Left ventricle myocardium inferior (tissue), 1 donor: ENCODE measurements at places on chromosomes 13 and 19. TPM values are rescaled to one million over a fixed set of nuclear protein-coding genes. Genes with fewer than 3 reads are reported as not detected.
A peak's percentile ranks its signal among the peaks of the same experiment; 100 is the strongest.

- no peak for DNase-seq
- H3K27ac ChIP-seq = no peak within 1 kb of the TSS
- peaks cover 63% of the 10 kb centered on the region for H3K27me3 ChIP-seq
- H3K4me3 ChIP-seq = no peak within 1 kb of the TSS
Observed at GRCh38 chr19:39602224-39602623, at the start of gene LGALS13. Gene LGALS13 (plus strand): TSS chr19:39602524. CDS start chr19:39602569, 45 bp downstream.

- H3K4me3 ChIP-seq = no peak overlapping the region
- H3K27me3 ChIP-seq = no peaks in the 10 kb centered on the region
Observed at GRCh38 chr13:90868321-90868920, 479.1 kb upstream of the MIR17HG start.

Gene GPR12
- total RNA-seq = 0.14 TPM

GRCh38 chr13:104592545-104593250 lies 1526.5 kb upstream of the SLC10A2 start:
- no peak overlapping the region for H3K27ac ChIP-seq
- H3K4me1 ChIP-seq = no peaks in the 10 kb centered on the region
- DNase-seq = no peak
- H3K4me3 ChIP-seq = no peak overlapping the region
- H3K27me3 ChIP-seq = no peaks in the 10 kb centered on the region

Gene ZNF415
- 21.0 TPM for total RNA-seq

- no peaks in the 10 kb centered on the region for H3K36me3 ChIP-seq
- peak overlapping the region; percentile 79 for H3K27ac ChIP-seq
- H3K4me3 ChIP-seq = no peak overlapping the region
- peaks cover 58% of the 10 kb centered on the region for H3K4me1 ChIP-seq
- DNase-seq = no peak
Observed at GRCh38 chr13:44275381-44275780, 98.2 kb upstream of the SERP2 start.

Gene ZNF787
- 31.8 TPM for total RNA-seq

DNA sequence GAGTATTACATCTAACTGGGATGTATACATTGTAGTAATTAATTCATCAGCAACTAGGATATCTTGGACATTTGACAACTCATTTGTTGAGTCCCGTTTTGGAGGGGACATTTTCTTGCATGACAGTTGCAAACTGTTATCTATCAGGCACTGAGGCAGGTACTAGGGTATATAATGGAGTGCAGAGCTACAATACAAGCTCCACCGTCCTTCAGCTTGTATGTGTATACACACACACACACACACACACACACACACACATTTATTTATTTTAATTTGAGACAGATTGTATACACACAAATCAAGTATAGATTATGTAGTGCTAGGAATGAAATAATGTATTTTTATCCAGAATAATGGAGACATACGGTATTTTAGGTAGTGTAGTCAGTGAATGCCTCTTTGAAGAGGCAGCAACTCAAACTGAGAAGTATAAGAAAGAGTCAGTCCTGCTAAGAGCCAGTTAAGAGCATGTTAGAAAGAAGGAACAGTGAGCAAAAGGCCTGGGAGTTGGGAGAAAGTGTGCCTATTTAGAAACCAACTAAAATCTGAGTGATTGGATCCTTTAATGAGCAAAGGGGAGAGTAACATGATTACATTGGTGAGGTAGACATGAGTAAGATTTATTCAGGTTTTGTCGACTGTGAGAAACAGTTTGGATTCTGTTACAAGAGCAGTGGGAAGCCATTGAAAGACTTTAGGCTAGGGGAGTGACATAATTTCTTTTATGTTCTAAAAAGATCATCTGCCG lies 74.5 kb downstream of the NBEA start:
- H3K36me3 ChIP-seq = no peaks in the 10 kb centered on the region
- no peaks in the 10 kb centered on the region for H3K27me3 ChIP-seq
- peaks cover 20% of the 10 kb centered on the region for H3K4me1 ChIP-seq
- DNase-seq = no peak
